Activated CD4-positive, alpha-beta T cell treated with anti-CD3 and anti-CD28 coated beads for 48 hours (primary cell): ENCODE measurements at places on chromosomes 2 and 18.

- DNase-seq, result no peak
These were observed 220.1 kb downstream of the TMEM163 start for GRCh38 chr2:134498654-134499053.

DNA sequence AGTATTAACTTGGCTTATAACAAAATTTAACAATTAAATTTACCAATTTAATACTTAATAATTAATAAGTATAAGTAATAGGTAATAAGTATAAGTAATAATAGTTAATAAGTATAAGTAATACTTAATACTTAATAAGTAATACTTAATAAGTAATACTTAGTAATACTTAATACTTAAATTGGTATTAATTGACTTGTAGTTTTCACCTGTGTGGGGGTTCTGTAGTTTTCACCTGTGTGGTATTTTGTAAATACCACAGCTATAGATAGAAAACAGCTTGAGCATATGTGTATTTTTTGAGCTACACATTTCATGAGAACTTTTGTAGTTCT, 55.4 kb downstream of the MAPRE2 start:
- no peak for DNase-seq

GRCh38 chr2:32463110-32463509, 106.3 kb downstream of the BIRC6 start:
- DNase-seq, result no peak

GRCh38 chr2:146414456-146414855, 1430.4 kb upstream of the ACVR2A start:
- DNase-seq, result no peak

DNA sequence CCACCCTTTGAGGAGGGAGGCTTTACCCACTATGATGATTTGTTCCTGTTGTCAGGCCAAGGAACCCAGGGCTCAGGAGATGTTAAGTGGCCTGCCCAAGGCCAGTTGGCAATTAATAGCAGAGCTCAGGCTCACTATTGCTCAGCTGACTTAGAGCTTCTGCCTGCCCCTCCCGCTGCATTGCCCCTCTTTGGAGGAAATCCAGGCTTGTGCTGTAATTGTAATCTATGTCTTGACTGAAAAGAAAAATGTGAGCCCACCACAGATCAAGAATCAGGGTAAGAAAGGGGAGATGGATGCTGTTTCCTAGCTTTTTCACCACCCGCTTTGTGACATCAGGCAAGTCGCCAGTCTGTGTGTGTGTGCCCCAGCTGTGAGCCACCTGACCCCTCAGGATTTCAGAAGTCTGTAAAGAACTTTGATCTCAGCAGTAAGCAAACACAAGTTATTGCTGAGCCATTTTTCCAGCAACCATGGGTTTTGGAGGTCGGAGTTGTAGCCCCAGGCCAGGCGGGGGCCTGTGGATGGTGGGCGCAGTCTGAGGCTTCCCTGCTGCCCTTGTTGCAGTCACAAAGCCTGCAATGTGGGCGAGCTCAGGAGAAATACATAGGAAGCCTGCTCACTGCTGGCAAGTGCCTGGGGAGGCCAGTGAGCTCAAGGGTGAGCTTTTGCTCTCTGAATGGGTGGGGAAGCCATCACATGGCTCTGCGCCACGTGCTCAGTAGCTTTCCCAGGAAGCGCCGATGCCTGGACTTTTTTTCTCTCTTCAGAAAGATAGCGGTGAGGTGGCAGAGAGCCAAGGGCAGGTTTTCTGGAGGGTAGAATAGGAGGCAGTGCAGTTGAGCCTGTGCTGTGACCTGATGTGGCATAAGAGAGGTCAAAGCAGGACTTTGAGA, 6.1 kb downstream of the CABLES1 start:
- no peak for DNase-seq

DNA sequence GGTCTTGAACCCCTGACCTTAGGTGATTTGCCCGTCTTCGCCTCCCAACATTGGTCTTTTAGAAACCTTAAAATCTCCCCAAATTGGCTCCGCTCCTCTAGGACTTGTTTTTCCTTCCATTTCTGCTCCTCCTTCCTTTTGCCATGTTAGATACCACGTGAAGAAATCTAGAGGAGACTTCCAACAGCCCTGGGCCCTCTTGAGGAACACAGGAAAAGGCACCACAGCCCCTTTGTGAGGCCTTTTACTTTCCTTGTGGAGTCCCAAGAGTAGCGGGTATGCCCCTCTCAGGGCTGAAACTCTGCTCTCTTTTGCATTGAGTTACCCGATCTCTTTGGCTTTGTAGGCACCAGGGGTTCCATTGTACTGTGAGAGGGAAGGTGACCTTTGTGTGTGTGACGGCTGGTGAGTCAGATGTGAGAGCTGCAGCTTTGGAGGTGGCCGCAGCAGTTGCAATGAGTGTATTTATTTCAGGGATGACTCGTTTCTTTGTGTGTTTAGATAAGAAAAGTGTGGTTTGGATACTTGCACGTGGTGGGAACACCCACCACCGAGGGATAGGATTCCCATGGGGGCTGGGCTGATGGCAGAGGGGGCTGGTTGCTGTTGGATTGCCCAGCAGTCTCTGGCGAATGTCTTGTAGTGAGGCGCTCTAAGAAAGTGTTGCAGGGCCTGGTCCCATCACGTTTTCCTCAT, 218.4 kb upstream of the HS6ST1 start:
- DNase-seq, result peak; percentile 58

DNA sequence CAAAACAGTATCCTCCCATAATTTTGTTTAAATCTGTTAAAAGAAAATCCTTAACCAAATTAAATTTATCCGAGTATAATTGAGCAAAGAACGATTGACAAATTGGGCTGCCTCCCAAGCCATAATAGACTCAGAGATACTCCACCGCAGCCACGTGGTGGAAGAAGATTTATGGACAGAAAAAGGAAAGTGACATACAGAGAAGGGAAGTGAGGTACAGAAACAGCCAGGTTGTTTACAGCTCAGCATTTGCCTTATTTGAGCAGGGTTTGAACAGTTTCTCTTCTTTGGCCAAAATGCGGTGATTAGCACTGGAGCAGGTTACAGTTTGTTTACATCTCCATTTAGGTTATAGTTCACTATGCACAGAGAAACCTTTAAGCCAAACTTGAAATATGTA, 60.8 kb downstream of the KYNU start:
- no peak for DNase-seq

- DNase-seq, result no peak
These were observed 141.3 kb upstream of the FOSL2 start for GRCh38 chr2:28251337-28251736.

- no peak for DNase-seq
These were observed 35.8 kb upstream of the CCNT2 start for GRCh38 chr2:134882773-134883172.

- no peak for DNase-seq
These were observed 919 bp downstream of the SF3B1 start for GRCh38 chr2:197433780-197434438.

- DNase-seq, result no peak
These were observed 88.3 kb upstream of the UBE2E3 start for GRCh38 chr2:180892091-180892490.

DNA sequence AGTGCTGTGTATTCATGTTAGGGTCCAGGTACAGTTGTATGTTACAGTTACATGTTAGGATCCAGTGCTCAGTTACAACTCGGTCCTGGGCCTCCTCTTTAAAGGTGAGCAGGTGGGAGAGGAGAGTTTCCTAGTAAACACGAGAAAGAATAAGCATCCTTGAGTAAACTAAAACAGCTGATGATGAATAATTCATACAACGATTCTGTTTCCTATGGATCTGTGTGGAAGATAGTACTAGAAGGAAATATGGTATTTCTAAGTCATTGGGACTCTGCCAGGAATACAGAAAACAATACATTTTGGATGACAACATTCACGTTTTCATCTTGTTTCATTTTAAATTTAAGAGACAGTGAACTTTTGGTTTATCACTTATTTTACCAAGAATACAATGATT, 29.5 kb downstream of the SNTG2 start:
- DNase-seq, result no peak

- DNase-seq, result peak; percentile 10
These were observed 247.0 kb downstream of the AGAP1 start for GRCh38 chr2:235740821-235741220.

DNA sequence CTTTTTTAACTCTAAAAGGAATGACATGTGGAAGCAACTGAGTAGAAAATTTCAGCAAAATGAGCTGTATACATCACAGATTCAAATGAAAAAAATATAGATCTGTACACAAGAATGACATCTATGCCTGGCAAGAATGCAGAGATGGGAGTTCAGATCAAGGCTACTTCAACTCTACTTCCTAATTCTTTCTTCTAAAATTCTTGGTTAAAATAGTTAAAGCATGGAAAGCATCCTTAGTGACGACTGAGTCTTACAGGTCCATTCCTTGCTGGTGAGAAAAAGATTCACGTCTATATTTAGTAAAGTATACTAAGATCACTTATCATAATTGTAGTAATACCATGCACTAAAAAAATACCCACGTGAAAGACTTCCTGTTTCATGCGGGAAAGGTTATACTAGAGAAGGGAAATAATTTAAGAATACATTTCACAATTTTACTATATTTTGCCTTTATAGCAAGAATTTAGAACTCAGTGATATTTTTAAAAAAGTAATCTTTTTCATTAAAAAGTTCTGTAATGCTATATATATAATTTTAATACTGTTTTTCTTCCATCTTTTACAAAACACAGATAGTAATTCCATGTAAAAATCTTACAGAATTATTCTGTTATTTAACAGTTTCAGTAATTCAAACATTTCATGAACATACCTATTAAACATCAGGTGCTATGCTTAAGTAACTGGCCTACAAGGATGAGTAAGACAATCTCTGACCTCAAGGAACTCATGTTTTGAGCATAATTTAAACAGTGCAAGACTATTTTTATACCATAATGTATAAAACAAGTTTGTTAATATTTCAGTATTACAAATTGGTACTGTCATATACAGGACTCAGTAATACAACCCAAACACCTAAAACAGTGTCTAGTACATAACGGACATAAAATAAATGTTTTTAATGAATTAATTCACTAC, 159.6 kb downstream of the BAZ2B start:
- DNase-seq, result no peak

DNA sequence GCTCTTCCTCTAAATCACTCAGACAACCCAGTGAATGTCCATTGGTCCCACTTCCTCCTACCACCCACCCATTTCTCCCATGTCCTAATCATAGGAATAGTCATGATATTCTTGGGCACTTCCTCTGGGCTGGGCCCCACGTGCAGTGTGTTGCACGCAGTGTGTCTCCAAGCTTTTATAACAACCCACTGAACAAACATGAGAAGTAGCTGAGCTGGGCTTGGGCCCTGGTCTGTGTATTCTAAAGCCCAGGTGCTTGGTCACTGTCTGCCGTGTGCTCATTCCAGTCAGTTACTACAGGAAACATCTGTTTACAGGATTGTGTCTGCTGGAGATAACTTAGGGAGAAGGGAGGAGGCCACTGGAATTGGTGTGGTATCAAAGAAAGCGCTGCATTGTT, 64.2 kb upstream of the THOC1 start:
- no peak for DNase-seq

DNA sequence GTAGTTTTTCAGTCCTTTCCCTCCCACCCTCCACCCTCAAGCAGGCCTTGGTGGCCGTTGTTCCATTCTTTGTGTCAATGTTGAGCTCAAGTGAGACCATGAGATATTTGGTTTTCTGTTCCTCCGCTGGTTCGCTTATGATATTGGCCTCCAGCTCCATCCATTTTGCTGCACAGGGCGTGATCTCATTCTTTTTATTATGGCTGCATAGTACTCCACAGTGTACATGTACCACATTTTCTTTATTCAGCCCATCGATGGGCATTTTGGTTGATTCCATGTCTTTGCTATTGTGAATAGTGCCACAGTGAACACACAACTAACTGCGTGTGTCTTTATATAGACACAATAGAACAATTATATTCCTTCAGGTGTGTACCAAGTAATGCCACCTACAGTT, 14.1 kb downstream of the AGAP1 start:
- DNase-seq, result no peak

DNA sequence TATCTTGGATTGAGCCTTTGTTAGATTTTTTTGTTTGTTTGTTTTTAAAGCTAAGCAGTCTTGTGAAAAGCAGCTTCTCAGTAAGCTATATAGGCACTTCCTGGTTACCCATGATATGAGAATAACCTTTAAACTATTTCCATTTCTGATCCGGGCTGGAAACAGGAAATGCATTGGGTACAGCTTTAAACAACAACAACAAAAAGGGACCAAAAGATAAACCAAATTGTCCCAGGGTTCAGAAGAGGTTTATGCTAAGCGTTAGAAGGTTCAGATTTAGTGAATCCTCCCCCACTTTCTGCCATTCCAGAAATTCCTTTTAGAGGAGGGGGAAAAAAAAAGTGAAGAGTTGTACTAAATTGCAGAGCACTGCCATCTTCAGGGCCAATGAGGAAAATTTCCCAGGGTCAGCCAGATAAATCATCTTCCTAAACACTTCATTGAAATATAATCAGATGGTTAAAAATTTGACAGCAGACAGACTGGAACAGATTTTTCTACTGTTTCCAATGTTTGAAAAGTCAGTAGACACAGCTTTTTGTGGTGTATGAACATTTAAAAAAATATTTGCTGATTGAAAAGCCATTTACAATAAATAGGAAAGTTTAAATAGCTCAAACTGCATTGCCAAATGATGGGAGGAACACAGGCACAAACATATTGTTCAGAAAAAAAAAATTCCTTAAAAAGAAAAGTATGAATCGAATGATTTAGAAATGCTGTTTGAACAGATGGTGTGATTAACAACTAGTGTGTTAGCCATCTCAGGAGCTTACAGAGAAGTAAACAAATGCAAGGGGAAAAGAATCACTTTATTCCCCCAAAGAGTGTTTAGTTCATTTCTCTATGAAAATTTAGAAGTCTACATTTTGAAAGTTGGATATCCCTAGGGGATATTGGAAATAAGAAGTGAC, 189.9 kb upstream of the TANK start:
- no peak for DNase-seq

DNA sequence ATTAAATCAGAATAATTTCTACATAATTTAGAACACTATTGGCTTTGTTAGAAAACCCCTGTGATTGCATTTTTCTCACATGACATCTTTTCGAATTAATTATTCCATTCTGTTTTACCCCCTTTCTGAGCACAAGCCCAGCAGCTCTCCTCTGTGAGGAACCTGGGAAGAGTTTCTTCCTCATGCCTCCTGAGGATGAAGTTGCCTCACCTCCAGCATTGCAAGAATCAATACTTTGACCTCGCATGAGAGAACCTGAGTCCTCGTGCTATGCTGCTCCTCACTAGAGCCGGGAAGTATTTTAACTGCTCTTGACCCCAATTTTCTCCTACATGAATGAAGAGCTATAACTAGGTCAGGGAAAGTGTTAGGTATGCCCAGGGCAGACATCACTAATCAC, 77.1 kb upstream of the RAPH1 start:
- DNase-seq, result no peak

- no peak for DNase-seq
These were observed 45.6 kb downstream of the APLF start for GRCh38 chr2:68512966-68513365.

GRCh38 chr2:144875290-144875969, 355.5 kb upstream of the ZEB2 start:
- DNase-seq, result no peak

DNA sequence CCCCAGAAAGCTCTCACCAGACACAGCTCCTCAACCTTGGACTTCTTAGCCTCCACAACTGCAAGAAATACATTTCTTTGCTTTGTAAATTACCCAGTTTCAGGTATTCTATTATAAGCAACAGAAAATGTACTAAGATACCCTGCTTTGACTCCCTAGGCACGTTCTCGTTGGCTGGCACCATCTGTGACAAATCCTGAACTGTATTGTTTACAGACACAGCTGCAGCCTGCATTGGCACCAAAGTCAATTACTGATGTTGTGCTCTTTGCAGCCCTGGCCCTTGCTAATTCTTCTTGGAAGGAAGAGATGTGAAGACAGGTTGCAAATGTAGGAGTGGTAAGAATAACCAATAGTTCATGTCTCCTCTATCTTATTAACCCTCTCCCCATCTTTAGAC, 72.7 kb upstream of the FAM136A start:
- DNase-seq, result no peak

- no peak for DNase-seq
These were observed 1.7 kb downstream of the ARHGAP28 start for GRCh38 chr18:6731222-6731596.
